ENCODE measurements at places on chromosomes 3 and 15.

GRCh38 chr15:70474471-70475406 is 288.6 kb downstream of the UACA start:
- DNase-seq = no peak

DNA sequence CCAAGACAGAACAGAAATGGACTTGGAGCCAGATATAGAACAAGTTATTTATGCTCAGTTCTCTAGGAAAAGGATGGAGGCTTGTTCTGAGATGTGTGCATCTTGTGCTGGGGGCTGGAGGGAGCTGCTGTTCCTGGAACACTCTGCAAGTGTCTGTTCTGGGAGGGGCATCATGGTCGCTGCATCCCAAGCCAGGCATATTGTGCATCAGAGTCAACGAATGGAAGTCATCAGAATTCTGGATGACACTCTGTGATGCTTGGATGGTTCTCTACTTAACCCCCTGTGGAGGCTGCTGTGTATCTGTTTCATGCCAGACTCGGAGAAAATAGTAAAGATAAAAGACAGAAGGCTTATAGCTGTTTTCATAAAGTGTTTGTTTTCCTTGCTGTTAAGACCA is 34.7 kb downstream of the RPL22L1 start:
- no peak for DNase-seq

GRCh38 chr15:92886042-92886537 is 14.0 kb upstream of the CHD2 start:
- no peak for DNase-seq

- no peak for DNase-seq
Measured at GRCh38 chr3:127212711-127213110, 19.8 kb downstream of the PRR23E start.

GRCh38 chr3:6022621-6023020 is 835.1 kb downstream of the EDEM1 start:
- no peak for DNase-seq

- DNase-seq = no peak
Measured at GRCh38 chr15:35697549-35698299, 151.8 kb upstream of the DPH6 start.

DNA sequence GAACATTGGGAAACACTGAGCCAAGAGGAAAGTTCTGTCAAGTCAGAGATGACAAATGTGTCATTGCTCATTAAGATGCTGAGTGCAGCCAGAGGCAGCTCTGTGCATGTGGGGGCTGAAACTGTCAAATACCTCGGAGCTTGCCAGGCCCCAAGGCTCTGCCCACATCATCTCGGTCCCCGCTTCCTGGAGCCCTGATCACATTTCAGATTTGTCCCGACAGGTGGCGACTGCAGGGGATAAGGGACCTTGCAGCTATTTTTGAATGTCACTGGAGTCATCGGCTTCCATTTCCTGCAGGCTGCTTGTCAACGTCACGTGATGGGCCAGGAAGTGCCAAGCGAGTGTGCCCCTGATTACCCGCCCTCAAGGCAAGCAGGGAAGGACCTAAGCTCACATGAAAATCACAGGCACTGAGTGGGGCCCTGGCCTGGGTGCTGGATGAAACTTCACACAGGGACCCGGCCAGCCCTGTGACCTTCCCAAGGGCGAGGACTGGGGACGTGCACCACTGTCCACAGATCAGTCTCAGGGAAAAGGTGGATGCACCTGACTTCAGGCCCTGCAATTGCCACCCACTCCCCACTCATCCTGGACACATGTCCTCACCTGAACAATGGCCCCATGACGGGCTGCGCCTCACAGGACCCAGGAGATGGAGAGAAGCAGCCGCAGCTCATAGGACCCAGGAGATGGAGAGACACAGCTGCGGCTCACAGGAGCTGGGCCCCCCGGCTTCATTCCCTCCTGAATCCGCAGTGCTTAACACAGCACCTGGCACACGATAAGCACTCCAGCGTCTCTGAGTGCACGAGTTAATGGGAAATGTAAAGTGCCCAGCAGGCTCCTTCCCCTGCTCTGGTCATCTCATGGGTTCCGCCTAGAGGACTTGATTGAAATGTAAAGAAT is 73.4 kb downstream of the NUP210 start:
- DNase-seq = peak; percentile 34

GRCh38 chr3:145817870-145818483 is 343.0 kb downstream of the PLOD2 start:
- no peak for DNase-seq

DNA sequence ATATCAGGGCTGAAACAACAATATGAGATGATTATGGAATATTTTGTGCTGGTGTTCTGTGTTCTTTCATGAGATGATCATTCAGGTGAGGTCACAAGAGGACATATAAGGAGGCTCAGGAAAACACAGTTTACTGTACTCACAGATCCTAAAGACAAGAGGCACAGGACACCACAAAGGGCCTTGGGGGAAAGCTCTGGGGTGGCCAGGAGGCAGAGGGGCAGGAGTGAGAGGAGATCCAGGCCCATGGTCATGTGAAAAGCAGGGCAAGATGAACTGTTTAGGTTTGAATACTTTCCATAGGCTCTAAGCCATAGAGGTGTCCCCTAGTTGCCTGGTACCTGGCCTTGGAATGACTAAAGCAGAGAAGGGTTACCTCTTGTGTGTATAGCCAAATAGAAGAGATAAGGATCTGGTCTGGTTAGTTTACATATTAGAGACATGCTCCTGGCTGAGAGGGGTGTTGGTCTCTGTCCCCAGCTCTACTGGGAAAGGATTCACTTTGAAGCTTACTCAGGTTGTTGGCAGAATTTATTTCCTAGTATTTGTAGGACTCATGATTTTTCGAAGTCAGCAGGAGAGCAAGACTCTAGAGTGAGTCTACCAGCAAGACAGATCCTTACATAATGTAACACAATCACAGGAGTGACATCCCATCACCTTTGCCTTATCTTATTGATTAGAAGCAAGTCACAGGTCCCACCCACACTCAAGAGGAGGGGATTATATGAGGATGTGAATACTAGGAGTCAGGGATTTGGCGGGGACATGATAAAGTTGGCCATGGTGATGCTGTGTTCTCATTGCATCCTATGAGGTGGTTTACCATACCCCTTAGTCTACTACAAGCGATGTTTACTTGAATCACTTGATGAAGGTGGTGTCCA is 11.3 kb upstream of the TM4SF1 start:
- DNase-seq = no peak

GRCh38 chr15:64066451-64066850 is 20.2 kb upstream of the DAPK2 start:
- DNase-seq = no peak

DNA sequence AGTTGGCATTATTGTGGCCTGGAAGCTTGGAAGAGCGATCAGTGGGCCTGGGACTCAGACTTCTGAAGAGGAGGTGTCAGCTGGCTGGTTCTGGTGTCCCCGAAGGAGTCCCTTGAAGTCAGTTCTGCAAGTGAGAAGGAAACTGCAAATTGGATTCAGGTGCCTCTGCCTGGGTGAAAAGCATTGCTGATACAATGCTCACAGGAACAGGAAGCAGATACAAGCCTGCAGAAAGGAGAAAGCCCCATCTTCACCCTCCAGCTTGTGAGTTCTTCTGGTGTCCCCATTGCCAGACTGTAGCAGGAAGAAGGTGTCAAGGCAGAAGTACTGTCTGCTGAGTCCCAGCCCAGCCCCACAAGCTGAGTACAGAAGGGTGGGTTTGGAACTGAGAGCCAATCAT is 271.3 kb downstream of the PLOD2 start:
- DNase-seq = no peak

All from activated CD8-positive, alpha-beta memory T cell treated with anti-CD3 and anti-CD28 coated beads for 1 hour (primary cell).